ENCODE measurements at places on chromosomes 12 and 14.

DNA sequence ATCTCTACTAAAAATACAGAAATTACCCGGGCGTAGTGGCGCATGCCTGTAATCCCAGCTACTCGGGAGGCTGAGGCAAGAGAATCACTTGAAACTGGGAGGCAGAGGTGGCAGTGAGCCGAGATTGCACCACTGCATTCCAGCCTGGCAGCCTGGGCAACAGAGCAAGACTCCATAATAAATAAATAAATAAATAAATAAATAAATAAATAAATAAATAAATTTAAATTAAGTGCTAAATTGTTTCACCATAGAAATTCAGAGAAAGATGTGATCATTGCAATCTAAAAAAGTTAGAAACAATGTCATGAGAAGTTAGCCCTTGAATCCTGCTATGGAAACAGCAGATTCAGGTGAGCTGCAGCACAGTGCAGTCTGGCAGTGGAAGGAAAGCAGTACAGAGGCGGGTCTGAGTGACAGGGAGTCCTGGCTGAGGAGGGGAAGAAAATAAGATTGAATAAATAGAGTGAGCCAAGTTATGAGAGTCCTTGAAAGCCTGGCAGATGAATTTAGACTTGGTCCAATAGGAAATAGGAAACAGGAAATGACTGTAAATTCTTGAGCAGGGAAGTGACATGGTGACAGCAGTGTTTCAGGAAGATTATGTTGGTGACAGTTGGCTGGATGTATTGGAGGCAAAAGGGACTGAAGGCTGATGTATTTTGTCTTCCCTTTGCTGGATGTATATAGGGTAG lies 241.5 kb downstream of the GXYLT1 start:
- DNase-seq, result no peak

DNA sequence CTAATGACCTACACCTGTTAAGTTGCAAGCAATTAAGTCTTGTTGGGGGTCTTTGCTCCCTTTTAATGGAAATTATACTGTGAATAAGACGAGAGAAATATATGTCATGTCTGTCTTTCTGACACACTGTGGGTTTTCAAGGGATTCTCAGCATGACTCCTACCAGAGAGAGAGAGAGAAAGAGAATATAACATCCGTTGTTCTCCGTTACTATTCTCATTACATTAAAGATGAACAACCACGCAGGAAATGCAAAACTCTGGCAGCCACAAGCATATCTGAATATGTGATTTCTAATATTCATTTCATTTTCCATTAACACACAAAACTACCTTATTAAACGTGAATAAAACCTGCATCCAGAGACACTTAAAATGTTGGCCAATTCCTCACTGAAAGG lies 67.3 kb upstream of the EGLN3 start:
- no peak for DNase-seq

DNA sequence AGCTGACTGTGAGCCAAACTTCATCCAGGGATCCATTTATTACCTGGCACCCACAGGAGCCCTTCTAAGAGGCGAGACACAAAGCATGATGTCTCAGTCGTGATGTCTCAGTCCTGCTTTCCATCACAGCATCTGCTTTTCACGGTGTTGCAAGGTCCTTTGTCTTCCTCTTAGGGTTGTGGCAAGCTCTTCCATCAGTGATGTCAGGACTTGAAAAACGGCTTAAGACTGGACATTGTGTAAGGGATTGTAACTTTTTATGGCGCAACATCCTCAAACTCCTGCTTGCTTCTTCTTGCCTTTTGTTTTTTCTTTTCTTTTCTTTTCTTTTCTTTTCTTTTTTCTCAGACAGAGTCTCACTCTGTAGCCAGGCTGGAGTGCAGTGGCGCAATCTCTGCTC lies 586.5 kb upstream of the TMEM132C start:
- no peak for DNase-seq

- DNase-seq, result no peak
Measured at GRCh38 chr14:103504991-103505565, 17.6 kb downstream of the CKB start.

- DNase-seq, result no peak
Measured at GRCh38 chr12:100101000-100101399, 41.7 kb downstream of the BLTP3B start.

- no peak for DNase-seq
Measured at GRCh38 chr12:20885116-20885515, 74.6 kb downstream of the SLCO1B3 start.

DNA sequence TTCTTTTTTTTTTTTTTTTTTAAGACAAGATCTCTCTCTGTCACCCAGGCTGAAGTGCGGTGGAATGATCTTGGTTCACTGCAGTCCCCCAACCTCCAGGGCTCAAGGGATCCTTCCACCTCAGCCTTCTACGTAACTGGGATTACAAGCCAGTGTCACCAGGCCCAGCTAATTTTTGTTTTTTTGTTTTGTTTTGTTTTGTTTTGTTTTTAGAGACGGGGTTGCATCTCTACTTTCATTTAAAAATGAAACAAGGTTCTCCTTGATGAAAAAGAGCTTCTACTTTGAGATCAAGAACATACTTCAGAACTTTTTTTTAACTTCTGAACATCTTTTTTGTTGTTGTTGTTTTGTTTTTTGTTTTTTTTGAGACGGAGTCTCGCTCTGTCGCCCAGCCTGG lies 121.7 kb upstream of the PRB2 start:
- no peak for DNase-seq

GRCh38 chr12:41486718-41487117 lies 298.6 kb downstream of the PDZRN4 start:
- DNase-seq, result no peak

GRCh38 chr14:89957791-89958190 lies 2.1 kb downstream of the TDP1 start:
- DNase-seq, result no peak

- no peak for DNase-seq
Measured at GRCh38 chr12:59763835-59764234, 168.0 kb downstream of the SLC16A7 start.

DNA sequence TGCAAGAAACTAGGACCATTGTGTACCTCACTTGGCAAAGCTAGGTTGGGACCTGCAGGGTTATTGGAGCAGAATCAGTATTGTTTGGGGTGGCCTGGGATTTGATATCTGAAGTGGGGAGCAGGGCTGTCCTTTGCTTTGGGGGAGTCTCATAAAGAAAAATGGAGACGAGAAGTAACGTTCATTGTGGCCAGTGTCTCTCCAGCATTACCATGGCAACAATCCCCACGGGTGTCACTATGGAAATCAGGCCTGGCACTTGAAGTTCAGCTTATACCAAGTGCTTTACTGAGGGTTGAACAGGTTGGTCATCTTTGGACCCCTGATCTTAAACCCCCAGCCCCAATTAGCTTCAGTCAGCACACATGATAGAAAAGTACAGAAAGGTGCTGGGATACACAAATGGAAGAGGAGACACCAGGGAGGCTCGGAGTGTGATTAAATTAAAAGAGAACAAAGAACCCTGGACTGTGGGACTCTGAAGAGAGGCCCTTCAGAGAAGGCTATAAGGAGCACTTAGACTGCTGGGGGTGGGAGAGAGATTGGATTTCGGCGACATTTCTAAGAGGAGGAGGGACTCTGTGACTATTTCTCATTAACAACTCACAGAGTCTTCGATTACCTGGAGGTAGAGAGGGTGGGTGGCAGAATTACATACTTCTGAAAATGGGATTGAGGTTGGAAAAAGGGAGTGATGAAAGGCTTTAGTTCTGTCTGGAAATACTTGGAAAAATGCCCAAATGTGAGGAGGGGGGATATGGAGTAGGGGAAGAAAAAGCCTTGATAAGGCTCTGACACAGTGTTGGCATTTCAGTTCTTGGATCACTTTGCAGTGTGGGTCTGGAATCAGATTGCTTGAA lies 3.7 kb downstream of the KIF5A start:
- no peak for DNase-seq

DNA sequence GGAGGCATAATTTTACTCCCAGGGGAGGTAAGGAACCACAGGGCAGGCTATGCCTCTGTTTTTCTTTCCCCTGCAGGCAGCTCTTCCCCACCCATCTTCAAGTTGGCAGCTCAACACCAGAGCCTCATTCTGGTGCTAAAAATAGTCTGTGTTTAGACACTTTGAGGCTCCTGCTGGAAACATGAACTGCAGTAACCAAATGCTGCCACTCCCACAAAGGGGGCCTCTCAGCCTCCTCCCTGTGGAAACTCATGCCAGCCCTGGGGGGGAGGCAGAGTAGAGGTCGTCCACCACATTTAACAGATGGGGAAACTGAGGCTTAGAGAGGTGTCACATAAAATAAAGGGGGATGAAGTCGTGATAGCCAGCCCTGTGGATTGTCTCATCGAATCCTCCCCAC lies 61.4 kb downstream of the WSCD2 start:
- DNase-seq, result no peak

- DNase-seq, result no peak
Measured at GRCh38 chr12:12979731-12980259, 20.3 kb downstream of the HEBP1 start.

GRCh38 chr12:54000116-54001114 lies at the start of gene HOXC9:
HOXC9 (plus strand) TSS chr12:54000161; CDS start chr12:54000189, 28 bp downstream.
- no peak for DNase-seq

DNA sequence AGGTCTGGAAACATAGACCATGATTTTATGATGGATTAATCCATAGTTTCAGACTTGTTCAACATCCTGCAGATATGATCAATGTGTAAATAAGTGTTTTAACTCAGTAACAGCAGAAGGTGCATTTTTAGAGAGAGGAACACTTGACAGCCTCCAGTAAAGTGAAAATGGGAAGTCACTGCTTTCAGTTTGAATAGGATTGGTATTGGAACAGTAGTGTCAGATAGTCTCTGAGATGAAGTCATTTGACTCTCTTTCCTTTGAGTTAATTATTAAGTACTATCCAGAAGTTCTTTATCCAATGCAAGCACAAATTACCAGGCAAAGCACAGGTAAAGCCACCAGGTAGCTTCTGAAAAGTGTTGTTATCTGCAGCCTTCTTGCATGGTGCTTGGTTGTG lies 14.5 kb upstream of the NAV3 start:
- DNase-seq, result no peak

- no peak for DNase-seq
Measured at GRCh38 chr14:95165517-95165916, 8.2 kb upstream of the DICER1 start.

DNA sequence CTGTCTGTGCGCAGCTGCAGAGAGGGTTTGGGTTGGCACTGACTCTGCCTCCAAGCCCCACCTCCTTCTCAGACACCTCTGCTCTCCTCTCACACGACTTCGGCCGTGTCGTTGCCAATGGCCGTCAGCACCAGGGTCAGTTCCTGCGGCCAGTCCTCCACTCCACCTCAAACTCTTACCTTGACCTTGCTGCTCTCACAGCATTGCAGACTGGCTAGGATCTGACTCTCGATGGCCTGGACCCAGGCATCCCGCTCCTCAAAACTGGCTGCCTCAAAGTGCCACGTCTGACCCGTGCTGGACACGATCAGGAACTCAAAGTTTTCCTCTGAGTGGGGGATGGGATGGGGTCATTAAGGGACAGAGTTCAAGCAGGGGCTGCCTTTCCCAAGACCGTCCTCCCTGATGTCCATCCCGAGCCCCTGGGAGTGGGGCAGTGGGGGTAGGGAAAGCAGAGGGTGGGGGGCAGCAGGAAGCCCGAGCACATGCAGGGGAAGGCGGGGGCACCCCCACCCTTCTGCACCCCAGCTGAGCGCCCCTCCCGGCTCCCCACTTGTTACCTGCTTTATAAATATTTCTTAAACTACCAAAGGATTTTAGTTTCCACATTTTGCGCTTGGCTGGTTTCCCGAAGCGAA lies 10.7 kb downstream of the AGAP2 start:
- DNase-seq, result no peak

DNA sequence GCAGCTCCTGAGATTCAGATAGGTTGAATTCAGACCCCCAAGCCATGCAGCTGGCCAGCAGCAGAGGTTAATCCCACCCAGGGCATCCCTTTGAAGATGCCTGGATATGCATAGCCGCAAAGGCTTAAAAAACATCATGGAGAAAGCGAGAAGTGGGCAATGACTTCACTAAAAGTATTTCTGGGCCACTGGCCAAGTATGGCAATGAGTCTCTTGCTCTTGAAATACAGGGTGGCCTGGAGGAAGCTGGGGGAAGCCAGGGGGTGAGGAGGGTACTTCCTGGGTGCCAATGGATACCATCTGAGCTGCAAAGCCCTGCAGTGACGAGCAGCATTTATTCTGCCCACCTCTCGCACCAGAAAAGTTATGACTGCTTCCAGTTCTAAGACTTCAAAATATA lies 539.3 kb upstream of the TBX3 start:
- no peak for DNase-seq

GRCh38 chr12:46617167-46617566 lies 208.6 kb downstream of the SLC38A4 start:
- DNase-seq, result no peak

- no peak for DNase-seq
Measured at GRCh38 chr12:14946162-14946561, 7.8 kb upstream of the ERP27 start.

DNA sequence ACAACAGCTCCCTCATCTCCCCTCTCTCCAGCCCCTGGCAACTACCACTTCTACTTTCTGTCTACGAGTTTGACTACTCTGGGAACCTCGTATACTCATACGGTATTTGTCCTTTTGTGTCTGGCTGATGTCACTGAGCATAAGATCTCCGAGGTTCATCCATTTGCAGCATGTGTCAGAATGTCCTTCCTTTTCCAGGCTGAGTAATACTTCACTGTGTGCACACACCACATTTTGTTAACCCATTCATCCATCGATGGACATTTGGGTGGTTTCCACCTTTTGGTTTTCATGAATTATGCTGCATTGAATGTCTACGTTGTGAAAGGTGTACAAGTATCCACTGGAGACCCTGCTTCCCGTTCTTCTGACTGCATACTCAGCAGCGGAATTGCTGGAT lies 24.1 kb upstream of the DLK1 start:
- DNase-seq, result no peak

DNA sequence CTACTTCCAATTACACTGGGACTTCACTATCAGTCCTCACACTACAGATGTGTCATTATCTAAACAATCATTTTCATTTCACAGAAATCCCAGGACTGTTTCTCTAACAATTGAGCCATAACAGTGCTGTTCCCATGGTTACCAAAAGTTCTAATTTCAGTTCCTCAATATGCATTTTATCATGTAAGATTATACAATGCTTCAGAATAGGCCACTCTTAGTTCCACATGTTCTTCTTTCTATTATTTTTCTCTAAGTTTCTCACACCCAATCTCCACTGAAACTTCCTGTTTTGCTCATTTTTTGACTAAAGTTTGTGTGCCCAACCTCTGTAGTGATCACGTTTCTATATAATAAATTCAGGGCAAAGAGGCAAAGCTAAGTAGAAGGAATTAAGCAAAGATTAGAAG lies 185.8 kb downstream of the DUSP6 start:
- no peak for DNase-seq
